ENCODE measurements at places on chromosomes 2 and 18.

- DNase-seq: no peak
These were observed 35.3 kb upstream of the GCC2 start for GRCh38 chr2:108413711-108414095.

- DNase-seq: no peak
These were observed 167.9 kb downstream of the FBXO15 start for GRCh38 chr18:73979742-73980141.

- no peak for DNase-seq
These were observed 40.6 kb downstream of the GREB1 start for GRCh38 chr2:11574176-11575046.

GRCh38 chr2:236861944-236862343 lies 223.7 kb upstream of the COPS8 start:
- no peak for DNase-seq

DNA sequence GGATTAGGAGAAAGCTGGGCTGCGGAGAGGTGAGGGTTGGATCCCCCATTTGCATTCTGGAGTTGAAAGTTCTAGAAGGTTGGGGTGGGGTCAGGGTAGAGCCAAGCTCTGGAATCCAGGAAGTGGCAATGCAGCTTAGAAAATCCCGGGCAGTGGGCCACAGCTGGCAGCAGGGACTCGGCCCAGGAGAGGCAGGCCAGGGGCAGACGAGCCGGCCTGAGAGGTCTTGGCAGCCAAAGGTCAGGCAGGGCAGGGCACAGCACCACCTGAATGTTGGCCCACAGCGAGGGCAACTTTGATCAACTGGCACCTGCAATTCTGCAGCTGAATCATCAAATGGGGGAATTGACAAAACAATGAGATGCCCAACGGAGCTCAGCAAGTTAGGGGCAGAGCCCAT lies 139.2 kb downstream of the INHBB start:
- DNase-seq: no peak

DNA sequence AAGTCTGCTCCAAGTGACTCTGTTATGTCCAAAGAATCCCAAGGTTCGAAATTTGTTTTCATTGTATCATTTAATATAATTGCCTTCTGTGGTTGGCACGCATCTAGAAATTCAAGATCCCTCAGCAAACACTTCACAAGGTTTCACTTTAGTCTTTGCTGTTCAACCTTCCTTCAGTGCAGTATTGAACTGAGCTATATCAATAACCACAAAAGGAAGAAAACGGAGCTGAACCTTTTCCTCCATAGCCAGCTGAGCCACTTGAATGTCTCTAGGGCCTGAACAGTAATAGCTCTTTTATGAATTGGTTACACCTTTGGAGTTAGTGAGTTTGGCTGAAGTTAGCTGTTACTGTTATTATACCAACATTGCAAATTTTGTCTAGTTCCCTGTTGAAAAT lies 357.7 kb upstream of the HNRNPA3 start:
- DNase-seq: no peak

DNA sequence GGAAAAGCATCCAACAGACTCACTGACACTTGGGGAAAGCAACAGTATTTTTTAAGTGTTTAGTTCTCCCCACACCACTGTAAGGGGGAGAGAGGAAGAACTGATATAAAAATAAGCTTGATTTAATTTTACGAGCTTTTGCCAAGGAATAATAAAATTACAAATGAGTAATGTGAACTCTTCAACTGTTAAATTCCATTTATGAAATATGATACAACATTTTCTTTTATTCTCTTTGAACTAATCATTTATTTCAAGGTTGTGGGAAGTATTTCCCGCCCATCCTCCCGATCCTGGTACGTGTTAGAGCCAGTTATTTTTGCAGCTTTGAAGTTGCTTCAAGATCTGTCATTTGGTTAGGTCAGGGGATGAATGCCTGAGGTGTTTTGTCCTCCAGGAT lies 35.2 kb downstream of the WDPCP start:
- DNase-seq: no peak

- DNase-seq: no peak
These were observed 293.8 kb upstream of the CHAC2 start for GRCh38 chr2:53473775-53474311.

DNA sequence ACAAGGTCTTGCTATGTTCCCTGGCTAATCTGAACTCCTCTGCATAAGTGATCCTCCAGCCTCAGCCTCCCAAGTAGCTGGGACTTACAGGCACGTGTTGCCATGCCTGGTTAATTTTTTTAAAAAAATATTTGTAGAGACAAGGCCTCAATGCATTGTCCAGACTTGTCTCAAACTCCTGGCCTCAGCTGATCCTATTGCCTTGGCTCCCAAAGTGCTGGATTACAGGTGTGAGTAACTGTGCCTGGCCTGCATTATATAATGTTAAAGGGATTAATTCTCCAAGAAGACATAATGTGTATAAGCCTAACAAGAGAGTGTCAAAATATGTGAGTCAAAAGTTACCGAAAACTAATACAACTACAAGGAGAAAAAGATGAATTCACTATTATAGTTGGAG lies 32.2 kb downstream of the BUB1 start:
- no peak for DNase-seq

DNA sequence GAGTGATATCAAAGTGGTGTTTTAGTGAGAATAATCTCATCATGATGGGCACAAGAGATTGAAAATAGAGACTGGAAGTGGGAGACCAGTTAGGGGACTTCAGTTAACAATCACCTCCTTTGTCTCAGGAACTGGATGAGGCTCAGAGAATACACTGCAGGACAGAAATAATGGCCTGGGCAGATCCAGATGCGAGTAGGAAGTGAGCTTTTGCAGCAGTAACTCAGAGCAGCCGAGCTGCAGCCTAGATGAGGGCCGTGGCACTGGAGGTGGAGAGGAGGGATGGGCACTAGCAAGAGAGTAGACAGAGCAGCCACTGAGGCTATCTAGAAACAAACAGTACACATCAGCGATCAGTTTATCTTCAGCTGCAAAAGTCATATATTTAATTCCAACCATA lies 48.6 kb downstream of the CYB5A start:
- DNase-seq: no peak

DNA sequence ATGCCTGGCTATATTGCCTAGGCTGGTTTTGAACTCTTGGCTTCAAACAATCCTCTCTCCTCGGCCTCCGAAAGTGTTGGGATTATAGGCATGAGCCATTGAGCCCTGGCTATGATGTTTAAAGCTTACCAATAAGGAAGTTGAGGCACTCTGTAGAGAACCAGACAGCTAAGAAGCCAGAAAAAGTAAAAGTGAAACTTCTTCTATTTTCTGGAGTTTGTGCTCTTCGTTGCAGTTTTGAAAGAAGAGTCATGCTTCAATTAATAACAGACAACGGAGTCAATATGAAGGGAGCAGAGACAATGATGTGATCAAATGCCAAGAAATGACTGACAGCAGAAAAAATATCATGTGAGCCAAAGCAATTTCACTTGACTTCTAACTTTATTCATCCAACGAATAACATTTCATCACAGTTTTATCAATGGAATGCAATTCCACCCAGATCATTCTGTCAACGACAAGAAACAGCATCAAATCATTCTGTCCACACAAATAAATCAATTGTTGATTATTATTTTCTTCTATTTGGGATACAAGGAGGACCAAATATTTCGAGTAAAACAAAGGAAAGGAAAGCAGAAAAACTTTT lies 175.5 kb upstream of the CELF4 start:
- no peak for DNase-seq

DNA sequence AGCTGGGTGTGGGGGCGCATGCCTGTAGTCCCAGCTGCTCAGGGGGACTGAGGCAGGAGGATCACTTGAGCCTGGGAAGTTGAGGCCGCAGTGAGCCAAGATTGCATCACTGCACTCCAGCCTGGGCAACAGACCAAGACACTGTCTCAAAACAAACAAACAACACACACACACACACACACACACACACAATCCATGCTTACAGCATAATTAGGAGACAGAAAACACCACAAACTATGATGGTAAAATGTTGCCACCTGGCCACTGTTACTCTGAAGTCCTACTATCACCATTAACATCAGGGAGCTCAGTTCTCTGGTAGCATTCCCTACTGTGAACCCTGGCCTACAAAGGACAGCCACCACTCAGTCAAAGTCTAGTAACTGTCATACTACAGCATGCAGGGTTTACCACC lies 18.3 kb downstream of the DNPEP start:
- no peak for DNase-seq

- DNase-seq: no peak
These were observed 80.0 kb downstream of the ETAA1 start for GRCh38 chr2:67476809-67477790.

GRCh38 chr2:113219889-113220641 lies 46.3 kb downstream of the PSD4 start:
- no peak for DNase-seq

DNA sequence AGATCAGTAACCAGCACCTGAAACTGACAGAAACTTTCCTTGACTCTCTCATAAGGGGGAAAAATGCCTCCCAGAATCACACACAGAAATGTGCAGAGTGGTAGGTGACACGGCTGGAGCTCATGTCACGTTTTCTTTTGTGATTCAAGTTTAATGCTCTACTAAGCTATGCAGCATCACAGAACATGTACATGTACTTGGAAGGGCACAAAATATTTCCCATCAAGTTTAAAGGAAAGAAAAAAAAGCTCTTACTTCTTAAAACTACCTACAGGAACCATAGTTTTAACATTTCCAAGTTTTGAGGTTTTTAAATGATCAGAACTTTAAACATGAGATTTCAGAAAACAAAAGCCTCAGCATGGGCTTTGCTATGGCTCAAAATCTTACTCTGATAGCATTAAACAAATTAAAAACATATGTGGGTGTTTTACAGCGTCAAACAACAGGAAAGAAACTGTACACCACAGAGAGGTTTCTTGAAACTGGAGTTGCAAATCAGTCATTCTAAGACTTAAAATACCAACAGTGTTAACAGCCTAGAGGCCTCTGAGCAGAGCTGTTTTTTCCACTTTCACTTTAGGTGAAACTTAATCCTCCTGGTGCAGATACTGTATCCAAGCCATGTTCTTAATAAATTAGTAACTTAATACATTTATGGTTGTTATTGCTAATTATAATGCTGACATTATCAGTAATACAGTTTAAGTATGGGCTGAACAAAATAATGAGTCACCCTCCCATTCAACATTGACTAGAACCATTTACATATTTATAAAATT lies 30.1 kb downstream of the MBP start:
- DNase-seq: no peak

GRCh38 chr2:60883896-60884295 lies 2.5 kb downstream of the REL start:
- no peak for DNase-seq

DNA sequence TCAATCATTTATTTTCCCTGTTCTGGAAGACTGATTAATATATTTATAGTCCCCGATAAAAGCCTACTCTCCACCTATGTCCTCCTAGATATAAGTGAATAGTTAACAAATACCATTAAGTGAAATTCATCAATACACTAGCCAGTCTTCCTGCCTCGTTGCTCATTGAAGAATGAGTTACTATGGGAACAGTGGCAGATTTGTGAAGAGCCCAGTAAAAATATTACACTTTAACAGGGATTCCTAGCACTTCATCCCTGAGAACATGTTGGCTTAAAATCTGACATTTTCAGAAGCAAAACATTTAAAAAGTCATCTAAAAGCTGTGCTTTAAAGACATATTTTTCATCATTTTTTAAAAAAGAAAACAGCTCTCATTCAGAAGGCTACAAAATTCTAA lies 848.7 kb upstream of the NXPH2 start:
- no peak for DNase-seq

GRCh38 chr2:7499018-7499417 lies 581.8 kb downstream of the RNF144A start:
- DNase-seq: no peak

- DNase-seq: no peak
These were observed 62.5 kb upstream of the RAPGEF4 start for GRCh38 chr2:172673056-172673683.

- DNase-seq: no peak
These were observed 139.8 kb upstream of the HS6ST1 start for GRCh38 chr2:128458505-128458904.

DNA sequence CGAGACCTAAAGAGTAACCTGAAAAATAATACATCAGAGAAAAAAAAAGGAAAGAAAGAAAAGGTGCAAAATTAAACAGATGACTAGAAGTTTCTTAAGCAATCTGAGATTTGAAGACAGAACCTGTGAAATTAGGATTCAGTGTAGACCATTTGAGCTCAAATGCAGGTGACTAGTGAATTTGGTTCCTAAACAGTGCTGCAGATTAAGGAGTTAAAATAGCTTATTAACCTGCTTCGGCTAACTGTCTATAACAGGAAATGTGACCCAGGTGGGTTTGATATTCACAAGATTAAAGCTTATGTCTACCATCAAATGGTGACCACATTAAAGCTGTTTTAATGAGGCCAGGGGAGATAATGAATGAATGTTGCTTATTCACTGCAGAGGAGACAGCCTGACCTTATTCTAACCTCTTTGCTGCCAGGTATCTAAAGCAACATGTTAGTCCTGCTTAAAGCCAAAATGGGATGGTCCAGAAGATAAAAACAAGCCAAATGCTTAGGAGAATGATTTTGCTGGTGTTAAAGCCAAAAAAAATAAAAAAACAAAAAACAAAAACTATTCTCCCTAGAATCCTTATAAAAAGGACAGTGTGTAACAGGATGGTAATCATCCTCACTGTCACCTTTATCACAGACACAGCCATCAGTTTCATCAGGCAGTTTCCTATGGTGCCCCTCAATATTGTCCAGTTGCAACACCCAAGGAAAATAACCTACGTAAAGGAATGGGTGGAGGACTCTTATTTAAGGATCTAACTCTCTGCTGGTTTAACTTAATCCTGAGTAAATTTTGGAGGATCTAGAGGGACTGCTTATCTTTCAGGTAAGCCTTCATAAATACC lies 769.0 kb upstream of the ZEB2 start:
- DNase-seq: no peak

GRCh38 chr2:106944215-106944614 lies 58.2 kb upstream of the ST6GAL2 start:
- DNase-seq: no peak

- DNase-seq: no peak
These were observed 67.5 kb upstream of the BZW1 start for GRCh38 chr2:200744201-200744602.

- DNase-seq: peak; percentile 32
These were observed 683 bp downstream of the GBX2 start for GRCh38 chr2:236167297-236168109.

- DNase-seq: no peak
These were observed 125.4 kb downstream of the MGAT5 start for GRCh38 chr2:134379293-134379692.

- peak; percentile 39 for DNase-seq
These were observed 127.6 kb downstream of the TDRD15 start for GRCh38 chr2:21251216-21251980.

GRCh38 chr2:110832740-110833139 lies 100.4 kb downstream of the ACOXL start:
- no peak for DNase-seq

- no peak for DNase-seq
These were observed 793.4 kb downstream of the SLC4A3 start for GRCh38 chr2:220420820-220421219.

GRCh38 chr2:240232961-240233884 lies 92.8 kb upstream of the OTOS start:
- peak; percentile 48 for DNase-seq

All from NCI-H1930 (cell line).